Stimulated activated CD8-positive, alpha-beta memory T cell treated with anti-CD3 and anti-CD28 coated beads, Interleukin-7, amount 100 ng/mL, for 4 hours (primary cell): ENCODE measurements at places on chromosomes 11 and 22.

DNA sequence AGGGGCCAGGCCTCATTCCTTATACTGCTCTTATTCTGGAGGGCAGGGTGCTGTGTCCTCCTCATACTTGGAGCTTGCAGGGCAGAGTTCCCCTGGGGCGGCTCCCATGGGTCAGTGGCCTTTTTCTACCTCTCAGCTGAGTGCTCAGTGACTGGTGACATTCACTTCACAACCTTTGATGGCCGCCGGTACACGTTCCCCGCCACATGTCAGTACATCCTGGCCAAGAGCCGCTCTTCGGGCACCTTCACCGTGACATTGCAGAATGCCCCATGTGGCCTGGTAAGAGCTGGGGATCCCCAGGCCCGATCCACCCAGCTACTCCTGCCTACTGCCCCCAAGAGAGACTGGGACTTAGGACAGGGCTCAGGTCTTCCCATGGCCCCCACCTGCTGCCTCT is 14.5 kb downstream of the OTOG start:
- no peak for DNase-seq

DNA sequence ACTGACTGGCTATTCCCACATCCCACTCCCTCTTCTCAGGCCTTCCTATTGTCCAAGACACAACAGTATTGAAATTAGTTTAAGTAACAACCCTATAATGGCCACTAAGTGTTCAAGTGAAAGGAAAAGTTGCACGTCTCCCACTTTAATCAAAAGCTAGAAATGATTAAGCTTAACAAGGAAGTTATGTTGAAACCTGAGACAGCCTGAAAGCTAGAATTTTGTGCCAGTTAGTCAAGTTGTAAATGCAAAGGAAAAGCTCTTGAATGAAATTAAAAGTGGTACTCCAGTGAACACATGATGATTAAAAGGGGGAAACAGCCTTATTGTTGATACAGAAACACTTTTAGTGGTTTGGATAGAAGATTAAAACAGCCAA is 332.7 kb downstream of the CASP12 start:
- DNase-seq: no peak

GRCh38 chr11:111283945-111284481 is 14.3 kb upstream of the POU2AF3 start:
- no peak for DNase-seq

DNA sequence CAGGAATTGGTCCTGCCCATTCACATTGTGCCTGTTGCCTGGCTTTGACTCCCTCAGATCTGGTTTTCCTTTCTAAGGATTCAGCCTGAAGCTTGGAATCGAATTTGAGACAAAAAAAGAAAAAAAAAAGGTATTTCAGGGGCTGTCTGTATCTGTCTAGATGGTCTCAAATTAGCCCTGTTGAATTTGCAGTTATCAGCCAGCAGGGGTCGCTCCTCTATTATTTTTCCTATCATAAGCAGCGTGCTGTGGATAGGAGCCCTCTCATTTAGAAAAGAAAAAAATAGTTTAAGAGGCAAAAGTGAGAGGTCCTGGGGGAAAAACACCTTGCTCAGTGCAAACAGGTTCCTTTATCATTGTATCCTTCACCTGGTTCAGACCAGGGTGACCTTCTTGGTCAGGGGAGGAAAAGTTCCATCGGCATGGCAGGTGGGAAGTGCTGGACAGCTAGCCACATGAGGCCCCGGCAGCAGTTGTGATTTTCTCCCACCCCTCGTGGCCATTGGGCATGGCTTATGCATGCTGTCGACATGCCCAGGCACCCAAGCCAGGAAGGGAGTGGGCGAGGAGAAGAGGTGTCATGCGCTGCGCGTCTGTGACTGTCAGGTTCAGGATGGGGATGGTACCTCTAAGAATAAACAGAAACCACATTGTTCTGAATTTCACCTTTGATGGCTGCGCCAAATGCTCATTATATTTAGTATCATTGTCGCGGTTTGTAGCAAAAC is 13.1 kb downstream of the OR5AK2 start:
- no peak for DNase-seq

DNA sequence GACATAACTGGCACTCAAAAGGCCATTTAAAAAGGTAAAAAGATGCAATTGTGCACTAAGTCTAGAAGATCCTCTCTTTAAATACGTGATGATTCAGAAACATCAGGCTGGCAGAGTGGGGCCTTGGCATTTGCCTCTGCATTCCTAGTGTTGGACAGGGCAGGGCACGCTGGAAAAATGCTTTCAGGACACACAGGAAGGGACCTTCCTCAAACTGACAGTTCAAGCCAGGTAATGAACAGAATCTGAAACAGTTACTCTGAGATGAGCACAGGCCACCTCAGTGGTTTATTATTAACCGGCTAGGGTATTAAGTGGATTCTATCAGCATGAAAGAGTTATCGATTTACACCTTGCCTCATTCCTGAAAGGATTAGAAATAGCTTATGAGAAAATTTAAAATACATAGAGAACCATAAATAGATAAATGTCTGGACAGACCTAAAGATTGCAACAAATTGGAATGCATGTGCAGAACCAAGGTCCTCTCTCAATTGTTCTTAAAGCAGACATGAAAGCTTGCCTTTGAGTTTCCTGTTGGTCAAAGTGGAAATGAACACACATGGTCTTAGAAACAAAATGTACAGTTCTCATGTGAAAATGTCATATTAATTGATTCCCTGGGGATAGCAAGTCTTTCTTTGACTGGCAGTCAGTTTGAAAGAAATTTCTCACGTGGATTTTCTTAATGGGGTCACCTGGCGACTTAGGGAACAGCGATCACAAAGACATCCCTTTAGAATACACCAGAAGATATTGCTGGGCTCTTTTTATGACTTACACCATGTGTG is 21.5 kb upstream of the CSNK2A3 start:
- DNase-seq: no peak

DNA sequence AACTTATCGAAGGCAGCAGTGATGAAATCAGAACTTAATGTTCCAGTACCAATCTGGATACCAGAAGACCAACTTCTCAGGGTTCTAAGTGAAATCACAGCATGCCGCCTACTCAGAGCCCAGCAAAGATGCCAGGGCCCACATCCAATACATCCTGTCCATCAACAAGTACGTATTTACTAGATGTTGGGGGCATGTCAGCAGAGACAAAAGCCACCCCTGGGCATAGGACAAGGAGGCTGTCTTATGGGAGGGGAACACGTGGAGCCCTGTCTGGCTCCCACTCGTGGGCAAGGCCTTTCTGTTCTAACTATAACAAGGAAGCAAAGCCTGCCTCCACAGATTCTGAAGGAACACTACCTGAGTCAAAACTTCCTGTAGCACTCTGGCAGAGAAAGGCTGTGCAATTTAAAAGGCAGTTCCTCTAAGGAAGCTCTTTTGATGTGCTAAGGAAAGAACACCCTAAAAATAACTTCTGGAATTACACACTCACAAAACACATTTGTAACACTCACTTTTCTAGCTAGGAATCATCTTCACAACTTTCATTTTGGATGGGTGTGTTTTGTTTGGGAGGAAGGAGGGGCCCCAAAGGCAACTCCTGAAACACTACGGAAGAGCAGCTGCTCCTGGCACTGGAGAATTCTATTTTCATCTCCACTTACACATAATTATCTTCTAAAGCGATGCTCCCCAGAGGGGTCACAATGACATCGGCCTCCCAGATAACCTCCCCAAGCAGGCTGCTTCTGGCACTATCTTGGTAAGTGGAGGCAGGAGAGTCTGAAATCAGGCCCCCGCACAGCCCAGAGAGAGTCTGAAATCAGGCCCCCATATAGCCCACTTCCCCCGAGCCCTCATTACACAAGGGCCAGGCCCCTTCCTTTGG is 14.2 kb downstream of the SMCO4 start:
- DNase-seq: no peak

DNA sequence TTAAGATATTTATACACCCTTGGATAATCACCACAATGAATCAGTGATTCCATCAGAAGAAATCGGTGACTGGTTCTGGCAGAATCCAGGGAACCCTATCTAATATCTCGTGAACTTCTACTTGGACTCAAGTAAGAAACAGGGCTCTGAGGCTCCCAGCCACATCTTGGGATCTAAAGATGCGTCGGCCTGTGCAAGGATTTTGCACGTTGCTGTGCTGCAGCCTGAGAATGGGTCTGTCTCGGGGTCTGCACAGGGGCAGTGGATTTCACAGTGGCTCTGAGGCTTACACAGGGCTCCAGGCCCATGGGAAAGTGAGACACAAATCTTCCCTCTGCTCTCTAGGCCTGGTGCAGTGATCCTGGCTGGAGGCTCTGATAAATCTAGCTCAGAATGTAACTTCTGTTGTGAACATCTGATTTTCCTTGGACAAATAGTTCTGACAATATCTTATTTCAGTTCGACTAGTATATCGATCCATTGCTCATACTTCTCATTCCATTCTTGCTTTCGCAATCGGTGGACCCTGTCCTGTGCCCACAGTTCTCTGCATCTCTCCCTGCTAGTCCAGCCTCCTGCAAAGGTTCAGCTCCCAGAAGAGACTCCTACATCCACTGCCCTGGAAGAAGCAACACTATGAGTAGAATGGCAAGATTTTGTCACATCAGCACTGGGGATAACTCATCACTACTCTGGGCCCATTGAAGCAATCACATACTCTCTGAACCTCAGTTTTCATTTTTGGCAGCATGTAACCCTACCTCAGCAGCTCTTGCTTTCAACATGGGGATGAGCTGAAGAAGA is 105.5 kb upstream of the TOP3B start:
- no peak for DNase-seq

DNA sequence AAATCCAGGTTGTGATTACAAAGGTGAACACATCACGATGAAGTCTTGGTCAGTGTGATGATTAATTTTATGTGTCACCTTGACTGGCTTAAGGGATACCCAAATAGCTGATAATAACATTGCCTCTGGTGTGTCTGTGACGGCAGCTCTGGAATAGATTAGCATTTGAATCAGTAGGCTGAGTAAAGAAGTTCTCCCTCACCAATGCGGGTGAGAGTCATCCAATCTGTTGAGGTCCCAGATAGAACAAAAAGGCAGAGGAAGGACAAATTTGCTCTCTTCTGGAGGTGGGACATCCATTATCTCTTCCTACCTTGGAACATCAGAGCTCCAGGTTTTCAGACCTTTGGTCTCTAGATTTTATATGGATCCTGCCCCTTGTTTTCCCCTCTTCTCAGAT is 856.2 kb upstream of the CCDC90B start:
- DNase-seq: no peak

- no peak for DNase-seq
These were observed 1457.0 kb downstream of the BRD1 start for GRCh38 chr22:48370508-48371325.

GRCh38 chr11:112073941-112074811 is at the start of the genes NKAPD1 and PIH1D2:
Gene NKAPD1, plus strand, starts transcription at chr11:112074299. Its CDS starts 1,276 bp downstream, at chr11:112075575.
Gene PIH1D2, minus strand, starts transcription at chr11:112074017. Its CDS starts 843 bp downstream, at chr11:112073174.
- peak; percentile 66 for DNase-seq

GRCh38 chr22:38435010-38435409 is 20.0 kb downstream of the KCNJ4 start:
- no peak for DNase-seq

DNA sequence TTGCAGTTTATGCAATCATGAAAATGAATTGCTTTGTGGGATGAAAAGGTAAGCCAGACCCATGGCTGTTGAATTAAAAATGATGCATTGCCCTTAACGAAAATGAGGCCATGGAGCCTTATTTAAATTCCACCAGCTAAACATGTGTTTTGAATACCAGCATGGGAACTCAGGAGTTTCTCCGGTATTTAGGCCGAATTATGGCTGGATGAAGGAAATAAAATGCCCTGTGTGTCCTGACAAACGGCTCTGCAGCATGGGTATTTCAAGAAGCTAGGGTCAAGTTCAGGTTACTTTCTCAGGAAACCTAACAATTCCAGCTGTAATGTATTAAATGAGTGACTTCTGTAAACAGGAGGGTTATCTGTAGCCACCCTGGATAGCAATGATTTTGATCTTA is 38.3 kb downstream of the AMOTL1 start:
- DNase-seq: no peak

DNA sequence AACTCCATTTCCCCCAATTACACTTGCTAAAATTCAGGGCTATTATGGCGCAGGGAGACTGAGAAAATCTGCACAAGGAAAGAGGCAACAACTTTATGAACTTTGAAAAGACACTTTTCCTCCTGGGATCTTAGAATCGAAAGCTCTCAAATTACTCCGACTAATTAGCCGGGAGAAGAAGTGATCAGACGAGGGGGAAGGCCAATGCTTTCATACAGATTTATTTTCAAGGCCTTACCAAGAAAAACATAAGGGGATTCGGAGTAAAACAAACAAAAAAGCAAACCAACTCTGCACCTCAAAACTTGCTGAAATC is 1.6 kb downstream of the PAX6 start:
- DNase-seq: no peak

- no peak for DNase-seq
These were observed at the start of gene MYO18B for GRCh38 chr22:25741692-25742626. Gene MYO18B, plus strand, starts transcription at chr22:25742188. Its CDS starts 18,905 bp downstream, at chr22:25761093.

- no peak for DNase-seq
These were observed 75.6 kb downstream of the BLID start for GRCh38 chr11:122040464-122040863.

GRCh38 chr11:33390944-33391892 is 134.0 kb downstream of the HIPK3 start:
- DNase-seq: no peak

GRCh38 chr22:19775496-19776325 is 15.1 kb downstream of the TBX1 start:
- no peak for DNase-seq

DNA sequence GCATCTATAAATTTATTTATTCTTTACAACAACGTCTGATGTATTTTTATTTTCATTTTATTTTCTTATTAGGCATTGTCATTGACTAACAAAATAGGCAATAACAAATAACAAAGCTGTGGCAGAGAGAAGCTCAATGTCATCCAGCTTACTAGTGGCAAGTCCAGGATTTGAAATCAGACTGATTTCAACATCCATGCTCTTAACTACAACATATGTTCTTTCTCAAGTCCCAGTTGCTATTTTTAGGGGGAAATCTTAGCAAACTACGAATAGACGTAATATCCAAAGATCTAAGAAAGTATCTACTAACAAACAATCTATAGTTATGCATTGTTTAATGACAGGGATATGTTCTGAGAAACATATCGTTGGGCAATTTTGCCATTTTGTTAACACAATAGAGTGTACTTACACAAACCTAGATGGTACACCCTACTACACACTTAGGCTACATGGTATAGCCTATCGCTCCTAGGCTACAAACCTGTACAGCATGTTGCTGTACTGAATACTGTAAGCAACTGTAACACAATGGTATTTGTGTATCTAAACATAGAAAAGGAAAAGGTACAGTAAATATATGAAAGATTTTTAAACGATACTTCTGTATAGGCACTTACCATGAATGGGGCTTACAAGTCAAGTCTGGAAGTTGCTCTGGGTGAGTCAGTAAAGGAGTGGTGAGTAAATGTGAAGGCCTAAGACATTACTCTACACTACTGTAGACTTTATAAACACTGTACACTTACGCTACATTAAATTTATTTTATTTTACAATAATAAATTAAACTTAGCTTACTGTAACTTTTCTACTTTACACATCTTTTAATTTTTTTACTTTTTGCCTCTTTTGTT is 151.3 kb downstream of the DLG2 start:
- DNase-seq: no peak

- DNase-seq: no peak
These were observed 138.9 kb downstream of the NELL1 start for GRCh38 chr11:20808328-20808727.

DNA sequence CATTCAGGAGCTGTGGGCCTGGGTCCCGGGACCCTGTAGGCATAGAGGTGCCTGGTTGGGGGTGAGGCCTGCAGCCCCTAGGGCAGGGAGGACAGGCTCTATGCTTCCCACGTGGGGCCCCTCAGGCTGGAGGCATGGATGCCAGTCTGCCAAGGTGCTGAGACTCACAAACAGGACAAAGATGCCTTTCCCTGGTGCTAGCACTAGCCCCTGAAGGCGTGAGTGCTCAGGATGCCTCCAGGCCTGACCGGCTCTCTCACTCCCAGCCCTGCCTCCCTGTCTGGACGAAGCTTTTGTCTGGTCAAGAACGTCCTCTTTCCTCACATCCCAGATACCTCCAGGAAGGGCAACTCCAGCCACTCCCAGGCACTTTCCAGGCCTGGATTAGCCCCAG is 2.1 kb downstream of the CDC42BPG start:
- no peak for DNase-seq
